Astrocyte of the cerebellum (primary cell): ENCODE measurements at places on chromosomes 2 and 18.

GRCh38 chr18:58125183-58125582, 81.2 kb downstream of the NEDD4L start:
- no peak for DNase-seq

DNA sequence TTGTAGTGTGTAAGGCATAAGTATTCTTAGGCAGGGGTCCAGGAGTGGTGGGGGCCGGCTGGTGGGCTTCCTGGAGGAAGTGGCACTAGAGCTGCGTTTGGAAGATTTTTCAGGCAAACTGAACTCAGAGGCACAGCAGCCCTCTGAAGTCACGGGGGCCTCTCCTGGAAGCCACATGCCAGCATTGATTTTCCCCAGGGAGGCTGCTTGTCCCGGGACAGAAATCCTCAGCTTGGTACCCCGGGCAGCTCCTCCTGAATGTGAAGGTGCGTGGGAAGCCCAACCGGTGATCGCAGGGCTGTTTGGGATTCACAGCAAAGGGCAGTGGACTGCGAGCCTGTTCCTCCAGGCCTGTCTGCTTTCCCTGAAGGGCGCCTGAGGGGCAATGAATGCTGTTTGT, 1.6 kb upstream of the PDIA6 start:
- no peak for DNase-seq

- no peak for DNase-seq
Measured at GRCh38 chr2:142065700-142066099, 65.1 kb downstream of the LRP1B start.

- DNase-seq = no peak
Measured at GRCh38 chr2:227876300-227876801, 4.9 kb downstream of the DAW1 start.

GRCh38 chr2:231369580-231370428, 25.7 kb upstream of the B3GNT7 start:
- DNase-seq = no peak

DNA sequence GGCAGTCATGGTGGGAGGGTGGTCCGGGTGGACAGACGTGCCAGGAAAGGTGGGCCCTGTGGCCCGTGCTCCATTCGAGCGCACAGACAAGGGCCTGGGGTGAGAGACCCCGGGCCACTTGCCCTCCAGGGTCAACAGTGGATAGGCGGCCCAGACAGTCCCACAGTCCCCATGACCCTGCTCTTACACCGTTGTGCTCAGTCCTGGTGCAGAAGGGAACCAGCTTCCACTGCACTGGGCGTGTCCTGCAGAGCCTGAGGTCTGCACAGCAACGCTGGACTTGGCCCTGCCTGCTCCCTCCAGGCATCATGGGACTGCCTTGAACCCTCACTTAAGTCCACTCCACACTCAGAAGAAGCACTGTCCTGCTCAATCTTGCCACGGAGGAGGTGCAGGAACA, 52.0 kb downstream of the PXDN start:
- no peak for DNase-seq

- no peak for DNase-seq
Measured at GRCh38 chr2:26191316-26192159, 18.6 kb downstream of the GAREM2 start.

GRCh38 chr18:48828691-48829442, 121.9 kb downstream of the SMAD7 start:
- no peak for DNase-seq

- no peak for DNase-seq
Measured at GRCh38 chr18:35411625-35412351, 34.7 kb upstream of the ZNF396 start.

- no peak for DNase-seq
Measured at GRCh38 chr2:54760310-54760709, 36.8 kb downstream of the EML6 start.

- no peak for DNase-seq
Measured at GRCh38 chr2:179692610-179693009, 168.8 kb downstream of the ZNF385B start.

DNA sequence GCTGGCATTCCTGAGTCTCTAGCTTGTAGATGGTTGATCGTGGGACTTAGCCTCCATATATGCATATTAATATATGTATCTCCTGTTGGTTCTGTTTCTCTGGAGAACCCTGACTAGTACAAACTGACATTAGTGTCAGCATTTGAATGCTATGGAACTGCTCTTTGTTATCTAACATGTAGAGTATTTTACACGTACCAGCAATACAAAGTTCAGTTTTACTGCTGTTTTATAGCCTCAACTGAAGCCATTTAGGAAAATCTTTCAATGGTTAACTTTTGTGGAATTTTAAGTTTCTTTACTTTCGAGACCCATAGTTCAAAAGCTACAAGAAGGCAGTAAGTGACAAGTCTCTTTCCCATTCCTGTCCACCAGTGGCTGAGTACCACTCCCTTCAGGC, 418.4 kb downstream of the NUP35 start:
- no peak for DNase-seq

GRCh38 chr2:162749456-162749855, 89.1 kb downstream of the KCNH7 start:
- no peak for DNase-seq

DNA sequence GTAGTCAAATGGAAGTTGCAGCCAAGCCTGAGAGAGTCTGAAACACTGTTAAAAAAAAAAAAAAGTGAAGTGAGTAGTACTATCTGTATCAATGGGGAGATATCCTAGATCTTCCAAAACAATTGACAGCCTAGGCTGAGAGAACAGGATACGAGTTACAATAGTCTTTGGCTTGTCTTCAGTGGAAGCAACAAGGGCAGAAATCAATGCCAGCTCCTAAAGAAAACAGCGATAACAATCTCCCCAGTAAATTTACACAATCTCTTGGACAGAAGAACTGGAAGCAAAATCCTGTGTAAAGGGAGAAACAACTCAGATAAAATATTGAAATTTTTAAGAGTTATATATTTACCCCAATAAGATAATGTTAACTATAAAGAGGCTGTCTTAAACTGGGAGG, 508.7 kb downstream of the LRRTM4 start:
- DNase-seq = no peak

DNA sequence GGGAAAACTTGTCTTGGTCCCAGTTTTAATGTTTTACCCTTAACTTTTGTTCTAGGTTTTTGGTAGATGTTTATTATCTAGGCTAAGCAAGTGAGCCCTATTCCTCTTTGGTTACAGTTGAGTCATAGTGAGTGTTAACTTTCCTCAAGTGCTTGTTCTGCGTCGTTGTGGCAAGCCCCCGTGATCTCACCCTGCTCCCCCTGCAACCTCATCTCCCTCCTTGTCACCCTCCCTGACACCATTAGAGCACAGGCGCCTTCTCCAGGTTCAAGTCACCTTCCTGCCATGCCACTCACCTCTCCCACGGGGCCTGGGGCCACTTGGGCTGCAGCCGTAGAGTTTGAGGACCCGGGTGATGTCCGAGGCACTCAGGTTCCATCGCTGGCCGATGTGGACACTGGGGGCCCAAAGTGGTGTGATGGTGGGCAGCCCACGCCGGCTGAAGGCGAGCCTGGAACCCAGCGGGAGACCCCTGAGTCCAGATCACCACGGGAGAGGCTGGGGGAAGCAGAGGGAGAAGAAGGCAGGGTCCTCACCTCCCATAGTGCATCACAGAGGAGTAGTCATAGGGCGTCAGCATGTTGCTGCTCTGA, 8.7 kb downstream of the ASTL start:
- DNase-seq = no peak

GRCh38 chr2:28662468-28663181, 89.0 kb upstream of the PPP1CB start:
- DNase-seq = no peak

GRCh38 chr2:186518291-186518690, 32.2 kb downstream of the ZC3H15 start:
- no peak for DNase-seq

- DNase-seq = no peak
Measured at GRCh38 chr2:230849633-230850357, 14.9 kb upstream of the ITM2C start.

- DNase-seq = no peak
Measured at GRCh38 chr2:44121899-44122298, 46.8 kb upstream of the PPM1B start.

DNA sequence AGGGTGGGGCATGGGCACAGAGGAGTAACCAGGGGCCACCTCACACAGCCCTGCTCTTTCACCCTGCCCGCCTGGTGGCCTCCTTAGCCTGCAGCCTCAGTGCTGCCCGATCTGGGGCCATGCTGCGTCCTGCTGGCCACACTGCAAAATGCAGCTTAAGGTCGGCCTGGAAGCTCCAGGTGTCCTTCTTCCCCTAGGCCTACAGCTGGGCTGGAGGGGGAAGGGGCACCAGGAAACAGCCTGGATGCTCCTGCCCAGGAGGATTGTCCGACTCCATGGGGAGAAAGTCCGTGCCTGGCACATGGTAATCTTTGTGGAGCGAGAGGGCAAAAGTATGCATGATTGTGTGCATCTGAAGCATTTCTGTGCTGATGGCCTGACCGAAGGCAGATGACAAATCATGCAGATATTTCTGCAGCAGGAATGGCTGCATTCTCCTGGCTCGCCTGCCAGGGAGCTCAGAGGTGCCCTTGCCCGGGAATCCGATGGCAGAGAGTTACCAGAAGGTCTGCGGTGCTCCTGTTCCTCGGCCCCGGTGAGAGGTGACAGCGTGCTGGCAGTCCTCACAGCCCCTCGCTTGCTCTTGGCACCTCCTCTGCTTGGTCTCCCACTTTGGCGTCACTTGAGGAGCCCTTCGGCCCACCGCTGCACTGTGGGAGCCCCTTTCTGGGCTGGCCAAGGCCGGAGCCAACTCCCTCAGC, 12.8 kb upstream of the ALPP start:
- DNase-seq = no peak

- no peak for DNase-seq
Measured at GRCh38 chr2:227877421-227878310, 6.2 kb downstream of the DAW1 start.

- no peak for DNase-seq
Measured at GRCh38 chr2:188142088-188142487, 149.6 kb upstream of the GULP1 start.

DNA sequence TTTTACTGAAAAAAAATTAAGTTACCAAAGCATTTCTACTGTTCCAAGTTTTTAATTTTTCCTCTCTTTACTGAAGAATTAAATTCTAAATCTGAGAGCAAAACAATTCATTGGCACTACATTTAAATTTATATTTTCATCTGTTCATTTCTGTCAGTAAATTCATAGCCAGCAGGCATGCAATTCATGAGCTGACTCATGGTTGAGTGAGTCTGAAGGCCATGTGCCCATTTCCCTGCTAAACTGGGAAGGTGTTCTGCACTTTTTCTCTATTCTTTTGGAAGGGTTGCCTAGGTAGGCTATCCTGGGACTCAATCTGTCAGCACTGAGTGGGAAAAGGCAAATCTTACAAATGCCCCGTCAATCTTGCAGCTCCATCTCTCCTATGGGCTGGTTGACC, 88.7 kb downstream of the KLHL14 start:
- no peak for DNase-seq

DNA sequence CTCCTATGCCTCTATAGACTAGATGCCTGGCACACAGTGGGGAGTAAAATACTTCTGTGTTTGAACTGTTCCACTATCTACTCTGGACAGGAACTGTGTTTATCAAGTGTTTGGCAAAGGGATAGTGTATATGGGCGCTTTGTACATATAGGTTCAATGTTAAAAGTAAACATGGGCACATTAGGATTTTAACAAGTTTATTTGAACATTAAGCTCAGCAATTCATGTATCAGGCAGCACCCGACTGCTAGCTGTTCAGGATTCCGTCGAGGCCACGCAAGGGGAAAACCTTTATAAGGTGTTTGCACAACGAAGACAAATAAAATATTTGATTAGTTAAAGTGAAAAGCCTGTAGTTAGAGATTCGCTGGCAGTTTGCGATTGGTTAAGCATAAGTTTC, 43.4 kb upstream of the ROCK2 start:
- DNase-seq = no peak

DNA sequence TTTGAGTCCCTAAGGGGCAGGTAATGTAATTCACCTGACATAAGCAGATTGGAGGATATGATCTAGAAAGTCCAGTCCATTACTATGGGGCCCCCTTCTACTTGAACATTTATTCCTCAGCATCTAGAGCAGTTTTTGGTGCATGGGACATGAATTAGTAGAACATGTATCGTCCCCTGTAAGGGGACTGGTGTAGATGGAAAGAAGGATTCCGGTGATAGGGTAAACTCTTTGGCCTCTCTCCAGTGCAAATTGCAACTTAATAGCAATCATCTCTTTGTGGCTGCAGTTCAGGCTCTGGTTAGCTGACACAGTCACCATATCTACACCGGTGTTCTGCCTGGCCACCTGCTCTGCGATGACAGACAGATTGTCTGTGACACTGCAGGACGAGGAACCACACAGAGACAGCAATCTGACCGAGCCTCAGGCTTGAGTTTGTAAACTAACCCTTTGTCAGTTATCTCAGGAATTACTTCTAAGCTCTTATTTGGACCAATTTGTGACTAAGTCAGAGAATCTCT, 6.4 kb upstream of the SLC8A1 start:
- no peak for DNase-seq

DNA sequence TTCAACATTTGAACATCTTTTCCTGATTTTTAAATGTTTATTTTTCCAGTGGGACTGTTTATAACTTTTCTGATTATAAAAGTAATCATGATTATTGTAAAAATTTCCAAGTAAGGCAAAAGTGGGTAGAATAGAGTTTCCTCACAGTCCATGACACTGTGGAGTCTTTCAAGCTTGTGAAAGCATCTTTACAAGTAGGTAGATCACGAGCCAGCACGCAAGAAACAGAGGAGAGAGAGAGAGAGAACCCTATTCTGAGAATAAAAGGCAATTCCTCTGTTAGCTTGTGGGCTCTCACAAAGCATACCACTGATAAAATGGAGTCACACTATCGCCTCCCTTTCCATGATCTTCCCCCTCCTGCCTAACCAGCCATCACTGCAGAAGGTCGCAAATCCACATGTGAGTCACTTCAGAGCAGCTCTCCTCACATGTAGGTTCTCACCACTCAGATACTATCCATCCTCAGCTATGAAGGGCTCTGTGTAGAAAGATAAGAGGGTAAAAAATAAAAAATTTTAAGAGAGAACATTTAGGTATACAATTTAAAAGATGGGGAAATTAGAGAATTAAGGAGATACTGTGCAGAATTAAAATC, 40.3 kb downstream of the AAK1 start:
- DNase-seq = no peak

DNA sequence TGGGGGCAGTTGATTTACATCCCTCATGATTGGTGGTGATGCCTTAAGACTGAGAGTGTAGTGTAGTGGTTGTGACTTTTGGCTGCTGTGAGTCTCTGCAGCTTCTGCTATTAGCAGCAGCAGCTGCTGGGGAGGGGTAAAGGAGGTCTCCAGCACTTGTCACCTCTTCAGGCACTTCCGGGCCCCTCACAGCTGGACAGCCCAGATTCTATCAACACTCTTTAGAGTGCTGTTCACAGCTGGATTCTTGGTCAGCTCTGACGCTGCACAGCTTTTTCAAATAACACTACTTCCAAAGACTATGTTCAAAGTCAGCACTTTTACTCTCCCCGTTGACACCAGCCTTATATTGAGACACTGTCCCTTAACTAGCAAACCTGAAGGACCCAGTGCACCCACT, 396.0 kb downstream of the MEIS1 start:
- DNase-seq = no peak

- DNase-seq = no peak
Measured at GRCh38 chr2:106638043-106638442, 150.9 kb downstream of the CD8B2 start.

GRCh38 chr2:46380038-46380940, 83.1 kb downstream of the EPAS1 start:
- no peak for DNase-seq
